ENCODE measurements at places on chromosomes 1 and 21.
A peak's percentile ranks its signal among the peaks of the same experiment; 100 is the strongest.

DNA sequence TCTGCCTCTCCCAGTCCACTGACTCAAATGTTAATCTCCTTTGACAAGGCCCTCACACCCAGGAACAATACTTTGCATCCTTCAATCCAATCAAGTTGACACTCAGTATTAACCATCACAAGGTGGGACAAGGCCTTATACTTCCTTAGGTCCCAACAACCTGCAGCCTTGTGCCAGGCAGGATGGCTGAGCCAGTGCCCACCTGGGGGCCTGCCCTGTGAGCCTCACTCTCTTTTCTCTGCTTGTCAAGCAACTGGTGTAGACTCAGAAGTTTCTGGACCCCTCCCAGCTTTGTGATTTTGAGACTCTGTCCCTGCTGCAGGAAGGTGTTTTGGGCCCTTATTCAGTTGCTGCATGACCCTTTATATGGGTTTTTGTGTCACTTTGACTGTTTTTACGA, 310.0 kb upstream of the C1orf174 start:
- DNase-seq = no peak

DNA sequence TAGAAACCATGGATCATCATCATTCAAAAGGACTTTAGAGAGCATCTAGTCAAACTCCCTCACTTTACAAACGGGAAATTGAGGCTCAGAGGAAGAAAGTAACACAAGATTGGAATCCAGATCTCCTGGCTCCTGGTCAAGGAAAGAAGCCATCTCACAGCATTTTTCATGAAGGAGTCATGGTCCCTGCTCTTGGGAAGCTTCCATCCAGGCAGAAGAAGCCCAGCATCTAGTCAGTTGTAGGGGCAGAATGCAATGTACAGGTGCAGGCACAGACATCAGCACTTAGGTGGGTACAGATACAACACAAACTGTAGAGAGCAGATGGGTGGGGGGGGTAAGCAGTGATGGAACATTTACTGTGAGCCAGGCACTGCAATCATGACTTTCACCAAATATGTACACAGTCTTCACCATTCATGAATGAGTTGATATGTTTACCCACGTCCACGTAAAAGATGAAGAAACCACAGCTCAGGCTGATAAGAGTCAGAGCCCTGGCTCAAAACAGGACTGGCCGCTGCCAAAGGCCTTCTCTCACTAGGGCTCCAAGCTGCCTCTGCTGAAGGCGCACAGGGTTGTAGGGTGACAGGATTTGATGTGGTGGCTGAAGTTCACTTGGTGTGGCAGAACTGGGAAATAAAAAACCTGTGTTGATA, 44.0 kb downstream of the OPTC start:
- DNase-seq = no peak

DNA sequence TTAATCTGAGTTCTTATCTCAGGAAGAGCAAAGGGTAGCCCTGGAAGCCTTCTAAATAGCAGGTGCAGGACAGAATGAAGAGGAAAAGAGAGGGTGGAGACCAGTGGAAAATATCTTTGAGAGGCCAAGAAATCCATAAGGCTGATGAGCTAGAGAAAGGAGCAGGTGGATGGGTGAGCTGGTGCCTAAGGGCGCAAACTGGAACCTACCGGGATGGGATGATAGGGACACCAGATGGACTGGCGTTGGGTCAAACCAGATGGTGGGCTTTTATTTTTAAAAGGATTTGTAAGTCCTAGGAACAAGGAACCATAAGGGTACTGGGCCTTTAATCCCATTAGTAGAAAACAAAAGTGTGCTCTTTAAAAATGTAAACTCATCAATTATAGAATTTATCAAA, 59.7 kb downstream of the RGL1 start:
- no peak for DNase-seq

GRCh38 chr1:230916587-230917283, 48.4 kb upstream of the C1orf198 start:
- DNase-seq = no peak

- no peak for DNase-seq
Measured at GRCh38 chr1:96400089-96400488, 321.5 kb upstream of the PTBP2 start.

DNA sequence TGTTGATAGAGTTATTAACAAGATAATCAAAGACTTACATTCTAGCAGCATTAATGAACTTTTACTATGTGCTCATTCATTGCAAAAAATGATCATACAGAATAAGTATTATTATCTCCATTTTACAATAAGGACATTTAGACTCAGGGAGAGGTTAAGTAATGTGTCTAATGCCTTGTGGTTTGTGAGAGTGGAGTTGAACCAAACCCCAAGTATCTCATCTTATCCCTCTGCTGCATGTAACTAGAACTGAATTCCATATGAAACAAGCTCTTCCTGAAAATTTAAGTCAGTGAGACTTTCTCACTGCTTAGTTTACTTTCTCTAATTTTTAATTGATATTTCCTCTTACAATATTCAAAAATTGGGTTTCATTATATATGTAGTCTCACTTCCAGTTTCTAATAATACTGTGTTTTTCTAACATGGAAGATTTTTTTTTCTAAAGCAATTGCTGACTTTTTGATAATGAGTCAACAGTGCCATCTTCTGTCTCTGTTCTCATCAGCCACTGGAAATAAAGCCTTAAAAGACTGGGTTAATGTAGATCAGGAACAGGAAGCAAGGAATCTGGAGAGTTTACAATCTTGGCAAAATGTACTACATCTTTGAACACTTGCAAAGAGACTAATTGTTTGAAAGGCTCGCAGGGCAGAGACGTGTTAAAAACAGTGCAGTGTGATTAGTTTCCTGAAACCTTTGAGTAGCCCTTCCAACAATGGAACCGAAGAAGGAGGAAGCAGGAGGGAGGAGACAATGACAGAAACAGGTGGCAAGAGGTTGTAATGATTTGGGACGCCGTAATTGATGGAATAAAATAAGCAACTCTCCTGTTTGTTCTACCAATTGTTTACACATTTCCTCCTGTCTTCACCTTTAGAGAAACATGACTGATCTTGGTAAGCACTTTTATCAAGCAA, 567.6 kb downstream of the MRPL39 start:
- DNase-seq = no peak

GRCh38 chr1:3483801-3484444, 29.5 kb downstream of the ARHGEF16 start:
- peak; percentile 60 for DNase-seq

DNA sequence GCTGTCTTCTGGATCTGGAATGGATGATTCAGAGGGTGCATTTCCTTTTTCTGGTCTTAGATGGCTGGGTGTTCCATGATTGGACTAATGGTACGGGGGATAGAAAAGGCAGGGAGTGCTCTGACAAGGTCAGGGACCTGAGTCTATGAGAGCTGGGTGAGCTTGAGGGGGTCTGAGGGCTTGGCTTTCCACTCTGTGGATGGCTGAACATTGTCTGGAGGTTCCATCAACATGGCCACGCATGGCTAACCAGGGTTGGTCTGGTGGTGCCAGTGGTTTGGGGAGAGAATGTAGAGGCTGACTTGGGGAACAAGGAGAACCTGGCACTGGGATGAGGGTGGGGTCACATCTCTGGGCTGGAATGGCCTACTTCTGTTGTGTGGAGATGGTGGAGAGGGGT, 41.5 kb upstream of the TSPAN2 start:
- no peak for DNase-seq

DNA sequence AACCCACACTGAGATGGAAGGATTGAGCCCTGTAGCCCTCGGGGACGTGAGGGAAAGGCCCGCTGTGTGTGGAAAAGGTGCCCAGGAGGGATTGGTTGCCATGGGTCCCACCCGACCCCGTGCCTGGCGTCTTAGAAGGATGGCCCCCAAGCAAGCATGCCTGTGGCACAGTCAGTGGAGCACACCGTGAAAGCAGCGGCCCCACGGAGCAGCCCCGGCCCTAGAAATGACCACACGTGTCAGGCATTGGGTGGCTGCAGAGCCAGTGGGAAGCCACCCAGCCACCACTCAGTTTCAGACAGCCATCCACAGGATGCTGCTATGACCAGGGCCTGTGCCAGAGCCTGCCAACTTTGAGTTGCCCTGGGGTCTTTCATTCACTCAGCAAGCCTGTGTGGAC, 13.3 kb upstream of the EPHA8 start:
- no peak for DNase-seq

DNA sequence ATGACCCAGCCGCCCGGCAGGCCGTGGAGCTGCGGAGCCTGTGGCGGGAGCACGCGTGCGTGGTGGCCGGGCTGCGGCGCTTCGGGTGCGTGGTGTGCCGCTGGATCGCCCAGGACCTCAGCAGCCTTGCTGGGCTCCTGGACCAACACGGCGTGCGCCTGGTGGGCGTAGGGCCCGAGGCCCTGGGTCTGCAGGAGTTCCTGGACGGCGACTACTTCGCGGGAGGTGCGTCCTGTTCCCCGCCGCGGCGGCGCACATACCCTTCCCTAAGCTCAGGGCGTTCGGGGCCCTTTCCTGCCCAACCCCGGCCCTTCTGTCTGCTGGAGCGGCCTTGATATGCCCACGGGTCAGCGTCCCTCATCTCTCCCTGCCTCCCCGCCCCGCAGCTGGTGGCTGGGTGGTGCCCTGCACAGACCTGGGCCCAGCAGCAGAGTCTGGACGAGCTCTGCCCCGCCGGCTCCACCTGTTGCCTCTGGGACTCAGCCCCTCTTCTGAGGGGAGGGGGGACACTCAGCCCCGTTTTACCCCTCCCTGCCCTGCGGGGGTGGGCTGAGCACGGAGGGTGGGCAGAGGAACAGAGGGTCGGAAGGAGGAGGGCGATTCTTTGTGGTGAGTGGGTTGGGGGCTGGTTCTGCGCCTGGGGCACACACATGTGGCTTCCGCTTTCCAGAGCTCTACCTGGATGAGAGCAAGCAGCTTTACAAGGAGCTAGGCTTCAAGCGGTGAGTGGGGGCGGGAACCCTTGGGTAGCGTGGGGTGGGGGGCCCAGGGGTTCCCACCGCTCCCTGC, 688 bp downstream of the PRXL2B start:
- peak; percentile 62 for DNase-seq

DNA sequence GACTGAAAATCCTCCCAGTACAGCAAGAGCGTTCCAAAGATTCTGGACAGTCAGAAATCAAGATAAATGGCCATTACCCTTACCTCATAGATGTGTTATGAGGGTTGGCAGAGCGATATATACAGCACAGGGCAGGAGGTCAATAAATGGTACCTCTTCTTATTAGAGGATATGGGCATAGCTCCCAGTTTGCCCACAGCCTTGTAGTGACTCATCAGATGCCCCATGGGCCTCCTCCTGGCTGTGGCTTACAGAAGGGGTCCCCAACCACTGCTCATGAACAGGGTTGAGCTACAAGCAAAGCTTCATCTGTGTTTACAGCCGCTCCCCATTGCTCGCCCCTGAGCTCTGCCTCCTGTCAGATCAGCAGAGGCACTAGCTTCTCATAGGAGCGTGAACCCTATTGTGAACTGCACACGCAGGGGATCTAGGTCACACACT, 7.3 kb upstream of the IFNGR2 start:
- no peak for DNase-seq

DNA sequence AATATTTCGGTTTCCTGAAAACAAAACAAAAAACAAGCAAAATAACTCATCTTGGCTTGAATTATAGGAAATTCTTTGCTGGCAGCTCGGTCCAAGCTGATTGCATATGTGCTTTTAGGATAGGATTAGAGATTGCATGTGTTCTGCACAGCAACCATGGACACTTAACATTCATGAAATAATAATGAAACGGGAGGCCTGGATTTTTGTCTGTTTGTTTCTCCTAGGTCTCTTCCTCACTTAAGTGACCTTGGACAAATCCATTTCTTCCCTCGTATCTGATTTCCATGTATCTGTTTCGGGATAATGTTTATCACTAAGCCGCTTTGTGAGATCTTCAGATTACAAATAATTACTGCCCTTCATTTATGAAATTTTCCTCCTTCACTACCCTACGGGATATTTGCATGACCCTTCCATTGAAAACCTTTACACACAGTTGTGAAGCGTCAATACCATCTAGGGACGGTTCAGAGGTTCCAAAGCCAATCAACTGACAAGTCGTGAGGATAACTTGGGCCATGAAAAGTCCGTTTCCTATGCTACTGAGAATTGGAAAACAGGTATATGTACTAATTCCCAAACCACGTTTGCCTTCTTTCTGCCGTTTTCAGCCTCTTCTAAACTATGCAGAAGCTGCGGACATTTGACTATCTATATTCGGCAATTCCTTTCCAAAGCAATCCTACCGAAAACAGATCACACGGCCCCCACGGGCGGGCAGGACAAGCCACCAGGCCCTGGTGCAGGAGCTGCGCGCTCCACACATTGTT, 1.3 kb upstream of the H3-3A start:
- no peak for DNase-seq

DNA sequence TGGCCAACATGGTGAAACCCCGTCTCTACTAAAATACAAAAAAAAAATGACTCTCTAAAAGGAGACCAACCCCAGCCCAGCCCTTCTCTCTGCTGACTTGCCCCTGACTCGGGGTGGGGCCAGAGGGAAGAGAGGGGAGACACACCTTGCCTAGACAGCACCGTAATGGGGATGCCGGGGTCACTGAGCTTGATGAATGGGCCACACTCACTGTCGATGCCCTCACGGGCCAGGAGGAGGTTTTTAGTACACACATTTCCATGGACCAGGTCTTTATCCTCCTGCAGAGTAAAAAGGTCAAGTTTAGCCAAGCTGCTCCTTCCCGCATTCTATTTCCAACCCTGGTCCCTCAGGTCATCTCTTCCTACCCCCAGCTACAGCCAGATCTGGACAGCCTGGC, 99.7 kb downstream of the RAVER2 start:
- no peak for DNase-seq

DNA sequence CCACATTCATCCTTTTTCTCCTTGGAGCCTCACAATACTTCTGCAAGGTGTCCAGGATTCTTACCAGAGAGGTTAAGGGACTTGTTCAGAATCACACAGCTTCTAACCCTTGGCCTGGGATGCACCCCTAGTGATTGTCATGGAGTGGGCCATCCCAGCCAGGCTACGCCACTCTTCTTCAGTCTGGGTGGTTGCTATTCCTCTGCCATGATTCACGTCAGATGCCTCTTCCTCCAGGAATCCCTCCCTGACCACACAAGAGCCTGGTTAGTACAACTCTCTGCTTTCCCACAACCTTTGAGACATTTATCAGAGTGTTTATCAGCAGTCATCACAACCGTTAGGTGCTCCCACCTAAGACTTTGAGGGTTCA, 121.8 kb downstream of the EPHB2 start:
- no peak for DNase-seq

DNA sequence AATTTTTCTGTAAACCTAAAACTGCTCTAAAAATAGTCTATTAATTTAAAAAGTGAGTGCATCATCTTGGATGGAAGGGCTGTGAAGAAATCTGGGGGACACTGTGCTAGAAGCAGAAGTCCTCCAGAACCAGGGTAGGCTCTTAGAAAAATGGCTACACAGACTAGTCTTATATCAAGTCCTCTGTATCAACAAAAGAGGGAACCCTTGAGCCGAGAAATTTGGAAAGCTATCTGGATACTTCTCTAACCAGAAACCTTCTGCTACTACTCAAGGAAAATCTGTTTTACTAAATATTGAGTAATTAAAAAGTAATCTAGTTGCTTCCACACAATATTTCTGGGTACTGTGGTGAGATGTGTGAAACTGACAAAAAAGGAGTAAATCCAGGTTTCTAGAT, 92.1 kb downstream of the WDR3 start:
- no peak for DNase-seq
